ENCODE measurements at places on chromosomes 3 and 15.

GRCh38 chr3:110849064-110849463, 222.6 kb upstream of the NECTIN3 start:
- DNase-seq = no peak

DNA sequence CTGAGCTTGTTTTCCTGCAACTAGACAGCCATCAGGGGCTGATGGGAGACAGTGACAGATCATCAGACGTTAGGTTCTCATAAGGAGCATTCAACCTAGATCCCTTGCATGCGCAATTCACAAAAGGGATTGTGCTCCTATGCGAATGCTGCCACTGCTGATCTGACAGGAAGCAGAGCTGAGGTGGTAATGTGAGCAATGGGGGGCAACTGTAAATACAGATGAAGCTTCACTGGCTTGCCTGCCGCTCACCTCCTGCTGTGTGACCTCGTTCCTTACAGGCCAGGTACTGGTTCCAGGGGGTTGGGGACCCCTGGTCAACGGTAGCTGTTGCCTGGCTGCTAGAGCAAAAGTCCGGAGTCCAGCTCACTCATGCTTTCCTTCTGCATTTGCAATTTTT, 26.4 kb upstream of the KCNAB1 start:
- DNase-seq = no peak

DNA sequence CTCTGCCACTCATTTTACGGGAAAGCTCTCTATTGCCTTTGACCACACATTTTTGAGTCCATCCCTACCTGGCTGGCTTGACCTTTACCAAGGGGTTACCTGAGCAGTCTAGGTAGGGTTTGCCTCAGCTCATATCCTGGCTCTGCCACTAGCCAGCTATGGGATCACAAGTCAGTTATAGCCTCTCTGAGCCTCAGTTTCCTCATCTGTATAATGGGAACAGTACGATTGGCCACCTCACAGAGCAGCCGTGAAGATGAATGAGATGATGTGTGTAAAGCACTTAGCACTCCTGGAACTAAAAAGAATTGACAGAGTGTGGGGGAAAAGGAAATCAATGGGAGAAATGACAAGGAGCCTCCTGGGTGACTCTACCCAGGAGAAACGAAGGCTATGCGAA, 28.0 kb downstream of the SPATA12 start:
- no peak for DNase-seq

- no peak for DNase-seq
Observed at GRCh38 chr3:148791920-148792319, 35.7 kb upstream of the CPB1 start.

DNA sequence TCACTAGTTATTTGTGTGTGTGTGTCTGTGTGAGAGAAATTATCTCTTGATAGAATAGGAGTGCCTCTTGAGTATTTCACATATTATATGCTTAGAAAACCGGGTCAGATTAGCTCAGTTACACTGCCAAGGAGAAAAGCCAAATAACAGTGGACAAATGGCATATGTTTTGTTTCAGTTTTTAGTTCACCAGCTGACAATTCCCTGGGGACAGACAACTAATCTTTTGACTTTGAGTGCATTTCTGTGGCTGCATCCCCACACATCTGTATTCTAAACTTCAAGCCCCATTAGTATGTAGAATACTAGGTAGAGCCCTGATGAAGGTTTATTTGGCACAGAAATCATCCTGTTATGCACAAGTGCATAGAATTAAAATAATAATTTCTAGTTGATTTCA, 227.7 kb upstream of the CNTN3 start:
- no peak for DNase-seq

- DNase-seq = no peak
Observed at GRCh38 chr15:96254173-96254572, 76.3 kb upstream of the NR2F2 start.

GRCh38 chr15:75016431-75016830, 7.0 kb upstream of the PPCDC start:
- DNase-seq = no peak

GRCh38 chr15:61726166-61726565, 334.1 kb downstream of the VPS13C start:
- no peak for DNase-seq

GRCh38 chr3:105505170-105505569, 138.5 kb downstream of the ALCAM start:
- DNase-seq = no peak

GRCh38 chr3:5861151-5861550, 673.6 kb downstream of the EDEM1 start:
- DNase-seq = no peak

DNA sequence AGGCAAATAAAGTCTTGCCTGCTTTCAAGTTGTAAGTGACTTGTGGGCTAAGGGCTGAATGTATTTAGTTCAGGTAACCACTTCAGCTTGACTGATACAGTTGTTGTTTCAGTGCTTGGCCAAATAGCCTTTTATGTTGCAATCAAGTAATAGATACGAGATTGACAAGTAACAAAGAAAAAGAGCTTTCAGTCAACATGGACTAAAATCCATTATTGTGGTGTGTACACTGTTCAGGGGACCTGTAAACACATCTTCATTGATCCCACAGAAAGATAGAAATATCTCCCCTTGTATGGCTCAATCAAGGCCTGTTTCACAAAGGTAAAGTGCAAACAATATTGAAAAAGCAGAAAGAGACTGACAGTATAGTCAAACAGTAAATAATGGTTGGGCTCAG, 224.8 kb upstream of the TMCO5A start:
- DNase-seq = no peak

GRCh38 chr3:42667096-42667522, 13.6 kb downstream of the ZBTB47 start:
- DNase-seq = no peak

DNA sequence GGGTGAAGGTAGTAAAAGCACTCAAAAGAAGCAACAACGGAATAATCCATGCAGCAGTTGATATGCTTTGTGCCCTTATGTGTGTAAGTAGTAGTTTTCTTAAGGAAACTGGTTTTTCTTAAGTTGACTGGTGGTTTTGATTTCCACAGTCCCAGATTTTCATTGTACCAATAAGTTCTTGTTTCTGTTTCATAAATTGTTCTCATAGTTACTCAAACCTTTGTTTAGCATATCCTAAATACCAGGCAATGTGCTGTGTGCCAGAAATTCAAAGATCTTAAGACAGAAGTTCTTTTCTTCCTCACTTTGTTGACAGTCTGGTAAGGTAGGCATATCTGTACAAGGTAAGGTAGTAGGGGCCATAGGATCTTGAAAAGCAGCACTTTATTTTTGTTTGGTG, 40.0 kb downstream of the DNAJC13 start:
- no peak for DNase-seq

- no peak for DNase-seq
Observed at GRCh38 chr15:91894606-91895005, 41.1 kb downstream of the SLCO3A1 start.

DNA sequence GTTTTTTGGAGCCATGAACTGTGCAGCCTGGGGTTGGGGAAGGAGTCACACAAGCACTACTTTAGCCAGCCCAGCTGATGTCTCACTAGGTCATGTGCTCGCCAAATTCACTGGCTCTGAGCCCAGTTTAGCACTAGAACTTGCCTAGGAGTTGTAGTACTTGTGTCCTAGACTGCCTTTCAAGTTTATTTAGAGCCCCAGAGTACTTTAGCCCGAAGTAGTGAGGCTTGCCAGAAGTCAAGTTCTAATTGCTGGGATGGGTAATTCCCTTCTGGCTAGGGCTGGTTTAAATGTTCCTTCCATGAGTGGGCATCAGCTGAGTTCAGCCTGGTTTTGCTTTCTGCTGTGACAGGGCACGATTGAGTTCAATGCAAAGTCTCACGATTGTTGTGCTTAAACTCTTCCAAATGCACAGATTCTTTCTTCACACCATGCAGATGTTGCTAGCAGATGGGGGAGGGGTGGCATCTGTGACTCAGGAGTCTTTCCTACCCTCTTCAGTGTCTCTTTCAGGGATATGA, 228.2 kb upstream of the ZPLD1 start:
- DNase-seq = peak; percentile 27

DNA sequence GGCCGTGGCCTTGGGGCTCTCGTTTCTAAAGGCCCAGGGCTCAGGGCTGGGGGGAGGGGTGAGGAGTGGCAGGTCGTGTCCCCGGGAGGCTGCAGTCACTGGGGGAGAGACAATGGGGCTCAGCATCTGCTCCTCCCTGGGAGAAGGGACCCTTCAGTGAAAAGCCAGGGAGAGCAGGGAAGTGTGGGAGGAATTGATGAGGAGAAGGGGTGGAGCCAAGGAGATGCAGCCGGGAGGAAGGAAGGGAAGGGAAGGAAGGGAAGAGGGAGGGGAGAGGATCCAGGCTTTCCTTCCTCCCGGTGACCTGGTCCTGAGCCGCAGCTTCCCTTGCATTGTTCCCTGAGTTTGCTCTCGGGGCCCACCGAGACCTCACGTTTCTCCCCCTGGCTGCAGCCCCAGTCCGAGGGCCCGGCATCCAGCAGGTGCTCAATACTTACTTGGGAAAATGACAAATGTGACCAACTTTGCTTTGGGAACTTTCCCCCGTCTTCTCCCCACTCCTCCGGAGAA, 1.4 kb upstream of the ZNF710 start:
- DNase-seq = peak; percentile 43

DNA sequence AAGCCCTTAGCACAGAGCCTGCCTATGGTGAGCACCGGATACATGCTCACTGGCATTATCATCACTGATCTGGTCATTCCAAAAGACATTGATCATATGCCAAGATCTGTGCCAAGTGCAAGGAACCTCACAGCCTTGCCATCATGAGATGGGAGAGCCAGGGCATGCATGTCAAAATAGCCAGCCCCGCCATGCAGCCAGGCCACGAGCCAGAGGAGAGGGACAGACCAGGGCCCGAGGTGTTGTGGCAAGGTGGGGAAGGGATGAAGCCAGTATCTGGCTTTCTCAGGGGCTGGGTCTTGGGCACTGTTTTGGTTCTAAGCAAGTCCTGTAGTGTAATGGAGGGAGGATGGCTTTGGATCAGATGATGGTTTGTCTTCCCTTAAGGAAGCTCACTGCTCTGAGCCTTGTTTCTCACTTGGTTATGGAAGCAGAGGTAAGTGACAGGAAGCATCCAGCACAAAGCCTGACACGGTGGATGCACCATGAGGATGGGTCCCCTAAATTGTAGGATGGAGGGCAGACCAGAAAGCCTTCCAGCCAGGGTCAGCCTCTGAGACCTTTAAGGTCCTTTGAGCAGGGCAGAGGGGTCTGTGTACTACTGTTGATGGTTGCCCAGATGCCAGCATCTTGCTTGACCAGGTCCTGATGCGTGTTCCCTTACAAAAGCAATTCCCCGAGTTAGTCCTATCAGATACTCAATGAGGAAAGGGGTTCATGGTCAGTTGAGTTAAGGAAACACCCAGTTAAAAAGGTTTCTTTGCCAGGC, 247.7 kb upstream of the TLE3 start:
- no peak for DNase-seq

- DNase-seq = no peak
Observed at GRCh38 chr3:105722943-105723556, 145.8 kb downstream of the CBLB start.

DNA sequence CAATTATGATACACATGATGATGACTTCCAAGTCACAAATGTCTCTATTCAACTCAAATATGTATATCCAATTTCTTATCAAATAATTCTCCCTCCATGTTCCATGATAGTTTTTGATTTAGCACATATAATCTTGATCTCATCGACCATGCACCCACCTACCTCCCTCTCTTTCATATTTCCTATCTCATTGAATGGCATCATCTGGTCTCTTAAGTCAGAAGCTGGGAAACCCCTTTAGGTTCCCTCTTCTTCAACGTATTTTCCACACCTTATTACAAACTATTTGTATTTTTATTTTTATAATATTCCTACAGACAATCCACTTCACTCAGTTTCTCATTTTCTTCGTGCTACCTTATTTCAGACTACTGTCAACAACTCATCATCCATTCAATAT, 56.9 kb upstream of the DPH6 start:
- DNase-seq = no peak

- no peak for DNase-seq
Observed at GRCh38 chr3:19248143-19248542, 99.8 kb downstream of the KCNH8 start.
